Activated CD8-positive, alpha-beta memory T cell treated with anti-CD3 and anti-CD28 coated beads, Interleukin-2, amount 50 U/mL, for 4 hours (primary cell): ENCODE measurements at places on chromosomes 2 and 18.

GRCh38 chr18:10261344-10262276 lies 192.8 kb upstream of the APCDD1 start:
- no peak for DNase-seq

DNA sequence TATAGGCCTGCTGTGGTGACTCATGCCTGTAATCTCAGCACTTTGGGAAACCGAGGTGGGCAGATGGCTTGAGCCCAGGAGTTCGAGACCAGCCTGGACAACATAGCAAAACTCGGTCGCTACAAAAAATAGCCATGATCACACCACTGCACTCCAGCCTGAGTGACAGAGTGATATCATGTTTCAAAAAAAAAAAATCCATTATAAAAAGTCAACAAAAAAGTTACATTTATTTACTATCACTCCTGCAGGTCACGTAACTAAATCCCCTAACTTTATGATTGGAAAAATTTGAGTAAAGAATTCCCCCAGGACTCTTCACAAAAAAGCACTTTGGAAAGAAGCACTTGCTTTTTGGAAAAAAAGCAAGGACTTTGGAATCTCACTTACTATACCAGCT lies 46.4 kb upstream of the AGPS start:
- no peak for DNase-seq

DNA sequence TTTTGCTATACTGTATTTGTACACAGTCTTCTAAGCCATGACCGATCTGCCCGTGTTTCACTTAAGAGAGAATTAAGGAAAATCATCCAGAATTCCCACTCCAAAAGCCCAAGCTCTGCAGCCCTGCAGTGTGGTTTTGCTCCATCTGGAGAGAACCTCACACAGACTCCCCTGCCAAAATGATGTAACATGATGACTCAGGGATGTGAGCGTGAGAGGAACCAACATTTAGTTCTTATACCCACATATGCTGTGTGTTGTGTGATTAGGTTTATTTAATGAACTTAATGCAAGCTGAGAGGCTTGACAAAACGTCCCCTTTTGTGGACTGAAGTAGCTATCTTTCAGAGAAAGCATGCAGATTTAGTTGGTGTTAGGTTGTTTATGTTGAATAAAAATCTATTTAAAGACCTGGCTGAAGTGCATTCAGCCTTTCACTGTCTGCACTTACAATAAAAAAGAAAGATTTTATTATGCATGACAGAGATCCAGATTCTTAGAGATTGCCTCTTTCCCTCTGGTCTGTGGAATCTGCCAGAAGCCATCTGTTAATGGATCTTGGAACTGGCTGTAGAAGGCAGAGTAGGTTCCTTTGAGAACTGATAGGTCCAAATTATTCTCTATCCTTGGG lies 6.3 kb downstream of the RAB12 start:
- no peak for DNase-seq

DNA sequence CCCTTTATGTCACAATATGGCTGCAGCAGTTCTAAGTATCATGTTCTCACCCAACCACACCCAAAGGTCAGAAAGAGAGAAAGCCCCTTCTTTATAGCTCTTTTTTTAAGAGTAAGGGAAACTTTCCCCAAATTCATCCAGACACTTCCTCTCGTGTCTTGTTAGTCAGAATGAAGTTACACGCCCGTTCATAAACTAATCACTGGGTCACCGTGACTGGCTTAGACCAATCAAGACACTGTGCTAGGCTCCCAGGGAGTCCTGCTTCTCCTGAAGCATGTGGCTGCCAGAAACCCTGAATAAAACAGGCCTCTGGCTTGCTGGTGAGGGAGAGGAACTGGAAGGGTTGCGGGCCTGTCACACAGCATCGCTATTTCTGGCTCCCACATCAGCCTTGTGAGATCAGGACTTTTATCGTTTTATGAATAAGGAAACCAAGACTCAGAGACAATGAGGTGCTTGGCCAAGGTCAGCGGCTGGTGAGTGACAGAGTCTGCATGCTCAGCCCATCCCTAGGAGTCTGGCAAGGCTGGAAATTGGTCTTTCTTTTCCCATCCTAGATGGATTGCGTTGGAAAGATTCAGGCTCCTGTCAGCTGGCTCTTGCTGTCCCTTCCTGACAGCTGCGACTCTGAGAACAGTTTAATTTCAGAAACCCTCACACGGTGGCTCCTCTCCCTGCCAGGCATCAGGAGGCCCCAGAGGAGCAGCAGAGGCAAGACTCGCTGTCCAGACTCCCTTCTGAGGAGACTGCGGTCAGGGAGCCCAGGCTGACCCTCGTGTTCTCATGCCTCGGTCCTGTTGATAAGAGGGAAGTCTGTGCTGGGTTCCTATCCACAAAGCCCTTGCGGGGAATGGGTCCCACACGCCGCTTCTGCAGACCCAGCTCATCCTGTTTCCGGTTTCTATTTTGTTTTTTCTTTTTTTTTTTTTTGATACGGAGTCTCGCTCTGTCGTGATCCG lies 104.5 kb upstream of the TAF1B start:
- no peak for DNase-seq

GRCh38 chr2:160332318-160332717 lies 132.2 kb upstream of the ITGB6 start:
- no peak for DNase-seq

- DNase-seq, result no peak
These were observed 232.3 kb downstream of the KLHL29 start for GRCh38 chr2:23617167-23617810.

- DNase-seq, result no peak
These were observed 164.0 kb downstream of the HDAC4 start for GRCh38 chr2:239236808-239237205.
